ENCODE measurements at places on chromosomes 4 and X. TPM values are rescaled to one million over a fixed set of nuclear protein-coding genes. Genes with fewer than 3 reads are reported as not detected.

DNA sequence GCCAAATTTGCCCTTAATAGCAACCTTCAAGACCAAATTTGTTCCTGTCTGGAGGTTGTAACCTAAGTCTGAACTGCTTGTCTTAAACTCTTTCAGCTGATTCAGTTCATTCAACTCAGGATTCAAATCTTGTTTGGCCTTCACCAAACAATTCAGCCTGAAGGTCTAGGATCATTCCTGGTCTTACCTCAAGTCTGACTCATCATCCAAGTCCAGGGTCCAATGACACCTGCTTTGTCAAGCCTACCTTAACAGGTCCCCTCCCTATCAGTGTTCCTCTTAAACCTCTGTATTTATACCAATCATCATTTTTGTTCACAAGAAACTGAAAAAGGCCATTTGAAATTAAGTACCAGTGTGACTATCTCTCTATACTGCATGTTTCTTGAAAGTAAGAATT is 237.8 kb downstream of the PPP1R2C start:
- DNase-seq, result no peak

GRCh38 chr4:118373614-118374255 is 20.9 kb upstream of the PRSS12 start:
- DNase-seq, result no peak

- DNase-seq, result peak; percentile 66
Measured at GRCh38 chr4:94406668-94407437, 44.9 kb upstream of the PDLIM5 start.

DNA sequence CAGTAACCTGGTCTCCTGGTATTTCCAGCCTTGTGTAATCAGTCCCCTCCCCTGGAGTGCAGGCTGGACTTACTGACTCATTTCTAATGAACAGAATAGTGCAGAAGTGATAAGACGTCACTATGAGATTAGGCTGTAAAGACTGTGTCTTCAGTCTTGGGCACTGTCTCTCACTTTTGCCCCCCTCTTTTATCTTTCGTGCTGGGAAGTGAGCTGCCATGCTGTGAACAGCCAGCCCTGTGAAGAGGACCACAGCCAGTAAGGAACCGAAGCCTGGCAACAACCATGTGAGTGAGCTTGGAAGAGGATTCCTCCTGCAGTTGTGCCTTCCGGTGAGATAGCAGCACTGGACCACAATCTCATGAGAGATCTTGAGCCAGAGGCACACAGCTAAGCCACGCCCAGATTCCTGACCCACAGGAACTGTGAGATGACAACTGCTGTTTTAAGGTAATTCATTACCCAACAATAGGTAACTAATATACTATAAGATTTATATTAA is 67.5 kb upstream of the GPR34 start:
- DNase-seq, result no peak

GRCh38 chr4:73922766-73923630 is 53.8 kb downstream of the CXCL1 start:
- DNase-seq, result no peak

DNA sequence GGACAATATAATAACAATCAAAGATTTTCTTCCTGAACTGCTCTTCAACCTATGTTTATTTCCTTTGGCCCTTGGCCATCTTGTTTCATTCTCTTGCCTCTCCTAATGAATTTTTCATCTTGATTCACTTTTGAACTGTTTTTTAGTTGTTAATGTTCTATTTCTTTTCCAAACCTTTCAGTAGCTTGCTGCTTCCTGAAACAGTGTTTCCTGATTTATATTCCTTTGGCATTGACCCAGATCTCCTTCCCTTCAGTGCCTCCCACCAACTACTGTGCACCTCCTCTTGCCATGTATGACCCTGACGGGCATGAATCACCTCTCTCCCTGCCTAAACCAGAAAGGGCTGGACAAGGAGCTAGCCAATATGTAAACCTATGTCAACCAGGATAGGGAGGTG is 25.6 kb upstream of the SPP1 start:
- DNase-seq, result no peak

ADGRG4 gene
- not detected for total RNA-seq

RAB39B gene
- total RNA-seq, result 8.7 TPM

DNA sequence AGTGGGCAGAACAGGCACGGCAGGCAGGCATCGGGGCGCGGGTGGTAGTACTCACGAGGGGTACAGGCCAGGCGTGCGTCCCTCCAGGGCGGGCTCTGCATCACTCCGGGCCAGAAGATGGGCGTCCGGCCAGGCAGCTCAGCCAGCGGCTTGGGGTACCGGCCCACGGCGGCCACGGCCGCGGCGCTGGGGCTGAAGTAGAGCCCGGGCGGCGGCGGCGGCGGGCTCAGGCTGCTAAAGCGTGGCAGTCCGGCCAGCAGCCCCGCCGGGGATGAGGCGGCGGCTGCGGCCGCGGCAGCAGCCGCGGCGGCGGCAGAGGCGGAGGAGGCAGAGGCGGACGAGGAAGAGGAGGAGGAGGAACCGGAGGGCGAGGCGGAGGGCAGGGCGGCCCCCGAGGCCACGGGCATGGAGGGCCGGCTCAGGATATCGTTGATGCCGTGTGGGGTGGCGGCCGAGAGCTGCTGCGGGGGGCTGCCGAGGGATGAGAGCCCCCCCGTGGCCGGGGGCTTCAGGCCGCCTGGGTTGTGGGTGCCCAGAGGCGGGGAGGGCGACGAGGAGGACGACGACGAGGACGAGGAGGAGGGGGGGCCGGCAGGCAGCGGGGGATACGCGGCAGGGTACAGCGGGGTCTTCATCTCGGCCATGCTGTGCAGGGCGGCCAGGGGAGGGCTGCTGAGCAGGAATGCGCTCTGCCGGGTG is 1.4 kb downstream of the NKX6-1 start:
- no peak for DNase-seq

DNA sequence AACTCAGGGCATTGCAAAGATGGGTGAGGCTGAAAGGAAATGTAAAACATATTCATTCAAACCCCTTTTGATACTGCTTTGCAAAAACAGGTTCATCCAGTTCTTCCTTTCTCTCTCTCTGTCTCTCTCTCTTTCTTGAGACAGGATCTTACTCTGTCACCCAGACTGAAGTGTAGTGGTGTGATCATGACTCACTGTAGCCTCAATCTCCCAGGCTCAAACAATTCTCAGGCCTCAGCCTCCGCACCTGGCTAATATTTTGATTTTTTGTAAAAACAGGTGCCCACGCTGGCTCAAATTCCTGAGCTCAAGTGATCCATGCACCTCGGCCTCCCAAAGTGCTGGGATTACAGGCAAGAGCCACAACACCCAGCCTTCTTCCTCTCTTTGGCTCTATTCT is 15.6 kb upstream of the DCHS2 start:
- DNase-seq, result no peak

- DNase-seq, result no peak
Measured at GRCh38 chrX:71000139-71000538, 68.0 kb downstream of the SNX12 start.

DNA sequence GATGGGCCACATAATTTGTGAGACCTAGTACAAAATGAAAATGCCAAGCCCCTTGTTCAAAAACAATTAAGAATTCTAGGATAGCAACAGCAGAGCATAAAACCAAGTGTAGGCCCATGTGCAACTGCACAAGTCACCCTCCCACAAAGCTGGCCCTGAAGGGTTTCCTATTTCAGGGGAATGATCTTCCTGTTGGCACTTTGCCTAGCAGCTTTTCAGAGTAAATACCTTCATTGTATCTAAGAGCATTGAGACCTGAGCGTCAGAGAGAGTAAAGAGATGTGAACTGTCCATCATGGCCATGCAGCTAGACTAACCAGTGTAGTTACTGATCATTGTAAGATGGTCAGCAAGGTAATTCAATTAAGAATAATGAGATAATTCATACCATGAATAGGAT is 113.6 kb downstream of the CNKSR2 start:
- DNase-seq, result no peak

- no peak for DNase-seq
Measured at GRCh38 chr4:112753333-112753732, 116.4 kb downstream of the LARP7 start.

MAGEE2 gene
- not detected for total RNA-seq

- no peak for DNase-seq
Measured at GRCh38 chr4:1907848-1908525, 36.8 kb downstream of the NSD2 start.

GRCh38 chrX:119273420-119274192 is 37.5 kb downstream of the PGRMC1 start:
- DNase-seq, result peak; percentile 44

BTK gene
- not detected for total RNA-seq

DNA sequence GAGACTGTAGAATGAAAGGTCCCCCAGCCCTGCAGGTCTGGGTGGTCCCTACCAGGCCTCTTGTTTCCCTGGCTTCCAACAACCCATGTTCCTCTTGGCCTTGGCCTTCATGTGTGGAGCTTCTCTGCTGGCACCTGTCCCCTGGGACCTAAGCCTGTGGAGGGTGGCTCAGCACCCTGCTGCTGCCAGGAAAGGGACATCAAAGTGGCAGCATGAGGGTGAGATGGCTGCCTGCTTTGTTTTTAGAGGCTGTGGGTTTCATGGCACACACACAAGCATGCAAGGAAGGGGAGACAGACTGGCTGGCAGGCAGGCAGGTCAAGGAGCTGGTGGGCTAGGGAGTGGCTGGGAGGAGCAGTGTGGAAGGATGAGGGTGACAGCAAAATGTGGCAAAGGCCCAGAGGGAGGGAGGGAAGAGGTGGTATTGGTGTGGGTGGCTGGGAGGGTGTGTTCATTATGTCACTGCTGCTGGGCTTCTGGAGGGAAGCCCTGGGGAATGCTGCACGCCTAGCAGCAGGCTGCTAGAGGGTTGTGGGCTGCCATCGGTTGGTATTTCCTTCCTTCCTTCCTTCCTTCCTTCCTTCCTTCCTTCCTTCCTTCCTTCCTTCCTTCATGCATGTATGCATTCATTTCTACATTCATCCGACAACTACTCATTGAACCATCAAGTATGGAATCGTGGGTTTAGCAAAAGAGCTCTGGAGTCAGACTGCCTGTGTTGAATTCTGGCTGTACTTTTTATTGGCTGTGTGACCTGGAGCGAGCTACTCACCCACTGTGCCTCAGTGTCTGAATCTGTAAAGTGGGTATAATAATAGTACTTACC is 128.7 kb upstream of the PJA1 start:
- DNase-seq, result no peak

DNA sequence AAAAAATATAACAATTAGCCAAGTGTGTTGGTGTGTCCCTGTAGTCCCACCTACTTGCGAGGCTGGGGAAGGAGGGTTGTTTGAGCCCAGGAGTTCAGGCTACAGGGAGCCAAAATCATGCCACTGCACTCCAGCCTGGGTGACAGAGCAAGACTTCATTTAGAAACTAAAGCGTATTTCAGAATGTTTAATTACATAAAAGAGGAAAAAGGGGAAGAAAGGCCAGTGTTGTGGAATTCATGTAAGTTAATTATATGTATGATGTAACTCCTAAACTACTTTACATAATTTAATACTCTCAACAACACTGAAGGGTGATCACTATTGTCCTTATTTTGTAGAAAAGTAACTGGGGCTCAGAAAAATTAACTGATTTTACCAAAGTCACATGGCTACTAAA is 67.2 kb upstream of the HOPX start:
- no peak for DNase-seq

GRCh38 chrX:97845451-97845850 is 961.7 kb downstream of the RPA4 start:
- no peak for DNase-seq

DNA sequence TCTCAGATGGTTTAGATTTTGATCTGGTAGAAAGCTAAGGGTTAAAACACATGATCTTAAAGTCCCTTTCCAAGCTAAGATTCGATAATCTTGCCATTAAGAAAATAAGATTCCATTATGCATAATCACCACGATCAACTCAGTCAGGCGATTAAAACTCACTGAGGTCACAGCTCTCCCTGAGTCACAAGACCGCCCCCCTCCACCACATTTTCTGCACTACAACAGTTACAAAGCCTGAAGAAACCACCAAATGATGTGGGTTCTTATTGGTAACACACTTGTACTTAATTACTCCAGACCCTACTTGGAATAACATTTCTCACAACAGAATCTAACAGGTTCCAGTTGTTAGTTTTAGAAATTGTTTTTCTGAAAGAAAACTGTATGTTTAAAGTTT is 62.8 kb downstream of the SH3KBP1 start:
- DNase-seq, result no peak

DNA sequence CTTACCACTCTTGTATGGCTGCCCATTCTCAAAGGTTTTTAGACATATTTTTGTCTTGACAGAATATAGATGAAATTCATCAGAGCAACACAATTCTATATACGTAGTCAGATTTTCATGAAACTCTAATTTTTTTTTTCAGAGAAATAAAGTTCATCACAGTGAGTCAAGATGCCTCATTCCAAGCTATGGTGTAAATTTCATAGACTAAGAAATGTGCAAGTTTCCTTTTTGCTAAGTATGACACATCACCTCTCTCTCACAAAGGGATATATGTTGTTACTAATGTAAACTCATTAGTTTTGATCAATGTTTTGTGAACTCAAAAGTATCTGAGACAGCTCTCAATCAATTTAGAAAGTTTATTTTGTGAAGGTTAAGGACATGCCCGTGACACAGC is 60.4 kb upstream of the ATXN3L start:
- no peak for DNase-seq

DNA sequence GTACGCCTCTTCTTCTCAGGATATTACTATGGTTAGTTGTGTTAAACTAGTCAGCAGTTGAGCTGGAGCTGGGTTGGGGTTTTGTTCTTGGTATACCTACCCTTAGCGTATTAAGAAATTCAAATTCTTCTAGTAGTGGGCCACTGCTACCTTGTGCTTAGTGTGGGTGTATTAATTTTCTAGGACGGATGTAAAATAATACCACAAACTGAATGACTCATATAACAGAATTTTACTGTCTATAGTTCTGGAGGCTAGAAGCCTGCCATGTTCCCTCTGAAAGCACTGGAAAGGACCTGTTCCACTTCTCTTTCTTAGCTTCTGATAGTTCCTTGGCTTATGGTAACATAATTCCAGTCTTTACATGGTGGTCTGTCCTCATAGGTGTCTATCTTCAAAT is 1274.7 kb downstream of the ADGRL3 start:
- DNase-seq, result no peak

TMEM47 gene
- not detected for total RNA-seq

PRSS12 gene
- total RNA-seq, result not detected

CT47B1 gene
- total RNA-seq, result not detected

DNA sequence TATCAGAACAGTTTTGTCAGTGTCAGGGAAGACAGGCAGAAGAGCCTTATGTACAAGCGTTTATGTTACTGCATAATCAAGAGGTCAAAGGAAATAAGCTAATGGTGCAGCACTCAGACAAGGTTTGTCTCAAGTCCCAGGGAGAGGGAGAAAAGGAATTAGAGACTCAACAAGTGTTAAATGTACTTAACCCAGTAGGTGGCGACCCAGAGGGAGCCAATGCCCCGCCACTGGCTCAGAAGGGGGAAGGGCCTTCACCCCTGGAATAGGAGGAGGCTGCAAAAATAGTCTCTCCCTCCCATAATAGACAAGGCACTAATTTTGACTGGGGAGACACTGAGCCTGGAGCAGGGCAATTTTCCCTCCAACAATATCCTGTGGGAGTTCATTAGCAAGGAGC is 14.1 kb upstream of the PAPSS1 start:
- DNase-seq, result no peak

RAI2 gene
- total RNA-seq, result not detected

MGAT4D gene
- not detected for total RNA-seq

MAMLD1 gene
- total RNA-seq, result 3.4 TPM

SPRY1 gene
- 7.4 TPM for total RNA-seq

- DNase-seq, result no peak
Measured at GRCh38 chrX:79630033-79631009, 263.2 kb upstream of the ITM2A start.

GRCh38 chr4:108107101-108107500 is 61.6 kb downstream of the LEF1 start:
- DNase-seq, result no peak

ATP7A gene
- 11.9 TPM for total RNA-seq

APELA gene
- total RNA-seq, result not detected

Data from activated CD4-positive, alpha-beta T cell treated with anti-CD3 and anti-CD28 coated beads, Interleukin-2, amount 10 ng/mL, durations not matched to agents 7 days and 5 days (primary cell).